Hypothalamus (tissue), 51 donors: ENCODE measurements at places on chromosomes 11 and 22.
A peak's percentile ranks its signal among the peaks of the same experiment; 100 is the strongest.

- DNase-seq = no peak
Observed at GRCh38 chr22:25406510-25407210, 157.8 kb upstream of the GRK3 start.

DNA sequence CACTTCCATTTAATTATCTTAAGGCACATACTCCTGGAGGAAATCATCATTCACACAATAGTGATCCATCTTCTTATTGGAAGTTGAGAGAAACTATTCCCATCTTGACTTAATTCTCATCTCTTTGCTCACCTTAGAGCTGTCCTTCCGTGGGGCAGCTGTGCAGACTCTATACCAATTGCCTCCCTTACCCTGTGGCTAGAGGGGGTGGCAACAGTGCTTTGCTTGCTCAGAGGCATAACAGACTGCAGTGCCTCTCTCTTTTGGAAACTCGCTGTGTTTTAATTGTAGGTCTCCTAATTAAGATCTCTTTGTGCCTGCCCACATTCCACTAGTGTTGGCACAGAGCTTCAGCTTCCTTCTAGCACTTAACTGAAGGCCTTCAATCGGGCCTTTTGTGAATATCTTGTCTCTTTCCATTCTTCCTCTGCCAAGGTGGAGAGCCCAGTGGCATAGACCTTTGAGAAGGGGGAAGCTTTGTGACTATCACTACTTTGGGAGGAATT is 5.5 kb downstream of the KMT2A start:
- DNase-seq = no peak

- DNase-seq = no peak
Observed at GRCh38 chr22:45304971-45305370, 4.8 kb upstream of the FAM118A start.

DNA sequence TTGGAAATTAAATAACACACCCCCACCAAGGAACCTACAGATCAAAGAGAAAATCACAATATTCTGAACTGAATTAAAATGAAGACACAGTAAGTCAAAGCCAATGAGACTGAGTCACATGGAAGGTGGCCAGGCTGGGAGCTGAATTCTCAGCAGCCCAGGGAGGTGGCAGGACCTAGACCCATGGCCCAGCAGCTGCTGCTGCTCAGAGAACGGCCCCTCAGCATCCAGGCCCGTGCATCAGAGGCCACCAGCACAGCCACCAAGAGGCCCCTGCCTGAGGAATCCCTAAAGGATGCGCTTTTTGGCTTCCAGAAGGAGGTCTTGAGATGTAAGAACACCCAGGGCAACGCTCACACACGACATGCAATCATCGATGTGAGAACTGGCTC is 35.0 kb downstream of the TBX1 start:
- DNase-seq = peak; percentile 14
